A673 (cell line): ENCODE measurements at places on chromosomes 11 and 22. TPM values are rescaled to one million over a fixed set of nuclear protein-coding genes. Genes with fewer than 3 reads are reported as not detected.

DNA sequence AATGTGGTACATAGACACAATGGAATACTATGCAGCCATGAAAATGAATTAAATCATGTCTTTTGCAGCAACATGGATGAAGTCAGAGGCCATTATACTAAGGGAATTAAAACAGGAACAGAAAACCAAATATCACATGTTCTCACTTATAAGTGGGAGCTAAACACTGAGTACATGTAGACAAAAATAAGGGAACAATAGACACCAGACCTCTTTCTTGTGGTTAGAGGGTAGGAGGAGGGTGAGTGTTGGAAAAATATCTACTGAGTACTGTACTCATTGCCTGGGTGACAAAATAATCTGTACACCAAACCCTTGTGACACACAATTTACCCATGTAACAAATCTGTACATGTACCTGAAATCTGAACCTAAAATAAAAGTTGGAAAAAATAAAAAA lies 59.1 kb upstream of the ANO5 start:
- no peak overlapping the region for H3K4me3 ChIP-seq
- H3K27ac ChIP-seq = no peak overlapping the region
- no peaks in the 10 kb centered on the region for H3K27me3 ChIP-seq
- no peaks in the 10 kb centered on the region for H3K36me3 ChIP-seq

DNA sequence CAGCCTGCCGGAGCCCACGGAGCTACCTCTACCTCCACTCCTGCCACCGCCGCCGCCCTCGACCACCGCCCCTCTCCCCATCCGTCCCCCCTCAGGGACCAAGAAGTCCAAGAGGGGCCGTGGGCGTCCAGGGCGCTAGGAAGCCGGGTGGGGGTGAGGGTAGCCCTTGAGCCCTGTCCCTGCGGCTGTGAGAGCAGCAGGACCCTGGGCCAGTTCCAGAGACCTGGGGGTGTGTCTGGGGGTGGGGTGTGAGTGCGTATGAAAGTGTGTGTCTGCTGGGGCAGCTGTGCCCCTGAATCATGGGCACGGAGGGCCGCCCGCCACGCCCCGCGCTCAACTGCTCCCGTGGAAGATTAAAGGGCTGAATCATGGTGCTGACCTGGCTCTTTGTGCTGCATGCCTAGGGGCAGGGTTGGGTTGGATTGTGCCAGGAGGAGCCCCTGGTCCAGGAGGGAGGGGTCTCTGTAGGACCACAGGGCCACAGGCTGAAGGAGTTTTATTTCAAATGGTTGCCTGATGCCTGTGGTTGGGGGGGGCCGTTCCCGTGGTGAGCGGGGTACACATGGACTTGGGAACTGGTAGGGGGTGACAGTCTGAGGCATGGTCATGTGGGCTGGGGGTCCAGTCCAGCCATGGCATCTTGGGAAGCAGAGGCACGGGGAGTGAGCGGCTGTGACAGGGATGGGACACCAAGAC lies 2.3 kb downstream of the PTPRCAP start:
- no peak overlapping the region for H3K4me3 ChIP-seq
- no peak overlapping the region for H3K27ac ChIP-seq
- H3K27me3 ChIP-seq = no peaks in the 10 kb centered on the region
- no peaks in the 10 kb centered on the region for H3K4me1 ChIP-seq
- DNase-seq = no peak

DNA sequence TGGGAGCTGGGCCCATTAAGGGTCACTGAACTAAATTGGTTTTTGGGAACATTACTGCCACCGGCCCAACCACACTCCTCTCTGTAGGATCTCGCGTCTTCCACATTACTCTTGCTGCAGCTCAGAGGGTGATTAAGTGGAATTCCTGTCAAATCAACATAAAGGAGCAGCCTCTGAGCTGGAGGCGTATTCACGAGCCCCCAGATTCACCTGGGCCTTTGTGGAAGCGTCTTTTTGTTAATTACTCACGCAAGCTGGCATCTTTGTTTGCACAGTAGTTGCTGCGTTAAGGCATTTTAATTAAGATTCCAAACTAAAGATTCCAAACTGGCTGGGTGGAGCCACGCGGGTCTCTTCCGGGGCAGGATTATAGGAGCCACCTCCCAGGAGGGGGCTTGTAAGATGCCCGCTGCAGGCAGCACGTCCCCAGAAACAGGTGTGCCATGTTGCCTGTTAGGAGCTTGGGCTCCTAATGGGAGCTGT lies 21.5 kb upstream of the RFPL3 start:
- no peaks in the 10 kb centered on the region for H3K4me1 ChIP-seq
- no peaks in the 10 kb centered on the region for H3K36me3 ChIP-seq
- DNase-seq = no peak
- no peak overlapping the region for H3K4me3 ChIP-seq

DDX17 gene
- total RNA-seq = 343 and 350 TPM in 2 replicates

RAPSN gene
- 1.0 TPM in 2 replicates for total RNA-seq
